ENCODE measurements at places on chromosomes 5 and 9.

DNA sequence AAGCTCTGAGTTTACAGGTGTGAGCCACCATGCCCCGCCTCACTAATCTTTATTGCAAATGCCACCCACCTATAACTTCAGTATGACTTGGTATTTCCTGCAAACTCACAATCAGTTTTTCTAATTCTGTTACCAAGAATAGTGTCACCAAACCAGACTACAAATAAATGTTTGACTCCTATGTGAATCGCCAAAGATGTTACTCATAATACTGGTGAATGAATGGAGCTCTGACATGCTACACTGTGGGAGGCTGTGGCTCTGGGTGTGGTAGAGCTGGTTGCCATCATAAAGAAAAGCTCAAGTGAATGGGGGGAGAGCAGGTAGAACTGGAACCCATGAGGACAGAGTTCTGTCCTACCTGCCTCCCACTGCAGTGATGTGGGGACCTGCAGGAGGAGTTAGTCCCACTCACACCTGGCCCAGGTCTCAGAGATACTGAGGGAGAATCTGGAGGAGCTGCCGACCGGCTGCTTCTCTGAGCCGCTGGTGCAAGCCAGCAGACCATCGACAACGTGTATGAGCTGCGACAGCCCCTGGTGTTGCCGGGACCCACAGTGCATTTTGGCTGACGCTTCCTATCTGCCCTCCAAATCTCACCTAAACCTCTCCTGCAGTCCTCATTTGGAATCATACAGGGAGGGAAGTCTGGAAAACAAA, 95.7 kb downstream of the ENTREP1 start:
- DNase-seq = no peak

DNA sequence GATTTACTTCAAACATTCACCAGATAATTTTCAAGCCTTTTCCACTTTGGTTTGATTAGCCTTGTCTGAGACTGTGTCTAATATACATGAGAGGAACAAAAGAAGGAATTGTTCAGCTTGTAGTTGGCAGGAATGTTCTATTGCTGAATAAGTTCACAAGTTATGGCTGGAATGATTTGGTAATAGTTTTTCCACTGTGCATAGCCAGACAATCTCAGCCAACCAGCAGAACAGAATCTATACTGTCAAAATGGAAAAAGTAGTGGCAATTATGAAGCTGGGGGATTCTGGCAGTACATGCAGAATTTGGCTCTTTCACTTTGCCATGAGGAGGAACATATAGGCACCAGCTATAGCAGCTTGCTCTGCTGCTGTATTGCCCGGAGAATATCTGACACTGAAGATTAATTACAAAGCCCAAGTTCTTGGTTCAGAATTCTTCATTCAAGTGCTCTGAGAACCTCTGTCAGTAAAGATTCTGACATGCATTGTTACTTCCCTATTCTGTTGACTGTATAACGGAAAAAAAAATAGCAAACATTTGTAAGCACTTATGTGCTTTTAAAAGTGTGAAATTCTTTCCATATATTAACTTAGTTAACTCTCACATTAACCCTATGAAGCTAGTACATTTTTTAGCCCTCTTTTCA, 150.6 kb downstream of the PRR16 start:
- peak; percentile 45 for DNase-seq

GRCh38 chr5:147539053-147539452, 29.2 kb upstream of the DPYSL3 start:
- DNase-seq = no peak

GRCh38 chr9:95729046-95729445, 146.4 kb upstream of the ERCC6L2 start:
- DNase-seq = no peak

DNA sequence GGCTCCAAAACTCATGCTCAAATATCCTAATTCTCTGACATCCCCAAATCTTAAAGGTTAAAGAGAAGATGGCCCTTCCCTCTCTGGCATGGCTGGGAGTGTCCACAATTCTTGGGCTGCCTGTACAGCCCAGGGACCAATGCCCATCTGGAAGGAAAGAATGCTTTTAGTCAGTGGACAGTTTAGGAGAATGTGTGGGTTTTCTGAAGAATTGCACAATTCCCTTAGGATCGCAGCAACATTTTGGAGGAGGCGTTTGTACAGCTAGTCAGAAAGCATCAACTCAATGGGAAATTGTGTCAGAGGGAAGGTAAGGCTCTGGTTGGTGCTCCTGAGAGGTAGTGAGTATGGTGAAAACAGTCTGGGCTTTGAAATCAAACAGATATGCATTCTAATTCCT, 15.0 kb downstream of the FAM193B start:
- DNase-seq = peak; percentile 73

DNA sequence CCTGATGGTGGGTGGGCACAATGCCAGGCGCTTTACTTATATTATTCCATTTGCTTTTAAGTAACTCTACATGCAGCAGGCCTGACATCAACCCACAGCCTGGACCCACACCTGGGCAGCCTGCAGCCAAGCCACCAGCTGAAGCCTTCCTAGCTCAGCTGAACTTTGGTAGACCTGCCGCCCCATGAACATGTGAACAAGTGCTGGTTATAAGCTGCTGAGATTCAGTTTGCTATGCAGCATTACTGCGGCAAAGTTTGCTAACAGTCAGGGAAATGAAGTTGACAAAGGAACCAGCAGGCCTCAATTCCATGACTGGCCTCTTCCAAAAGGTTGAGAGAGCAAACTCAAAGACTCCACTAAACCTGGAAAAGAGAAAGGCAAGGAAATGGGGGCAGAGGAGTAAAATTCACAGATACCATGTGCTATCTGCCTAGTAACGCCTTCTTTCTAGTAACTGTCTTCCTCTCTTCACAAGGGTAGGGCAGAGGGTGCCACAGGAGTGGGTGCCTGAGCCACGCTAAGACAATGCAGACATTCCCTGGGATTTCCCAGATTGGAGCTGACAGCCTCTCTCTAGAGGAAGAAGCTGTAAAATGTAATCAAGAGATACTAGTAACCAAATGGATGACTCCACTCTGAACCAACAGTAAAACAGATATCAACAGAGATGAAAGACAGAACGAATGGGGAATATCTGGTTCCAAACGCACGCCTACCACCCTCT, 2.9 kb downstream of the BOD1 start:
- no peak for DNase-seq

GRCh38 chr5:89041976-89042375, 159.0 kb upstream of the MEF2C start:
- no peak for DNase-seq

- peak; percentile 60 for DNase-seq
These were observed 49.4 kb downstream of the PLK2 start for GRCh38 chr5:58410441-58410840.

DNA sequence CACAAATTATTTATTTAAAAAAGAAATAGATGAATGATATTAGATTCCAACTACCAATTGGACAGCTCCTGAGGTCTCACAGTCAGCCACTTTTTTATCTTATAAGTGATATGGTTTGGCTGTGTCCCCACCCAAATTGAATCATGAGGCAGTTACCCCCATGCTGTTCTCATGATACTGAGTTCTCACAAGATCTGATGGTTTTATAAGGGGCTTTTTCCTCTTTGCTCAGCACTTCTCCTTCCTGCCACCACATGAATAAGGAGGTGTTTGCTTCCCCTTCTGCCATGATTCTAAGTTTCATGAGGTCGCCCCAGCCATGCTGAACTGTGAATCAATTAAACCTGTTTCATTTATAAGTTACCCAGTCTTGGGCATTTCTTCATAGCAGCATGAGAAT, 12.9 kb downstream of the NLN start:
- no peak for DNase-seq

- no peak for DNase-seq
These were observed 25.5 kb upstream of the KCNIP1 start for GRCh38 chr5:170478306-170478705.

DNA sequence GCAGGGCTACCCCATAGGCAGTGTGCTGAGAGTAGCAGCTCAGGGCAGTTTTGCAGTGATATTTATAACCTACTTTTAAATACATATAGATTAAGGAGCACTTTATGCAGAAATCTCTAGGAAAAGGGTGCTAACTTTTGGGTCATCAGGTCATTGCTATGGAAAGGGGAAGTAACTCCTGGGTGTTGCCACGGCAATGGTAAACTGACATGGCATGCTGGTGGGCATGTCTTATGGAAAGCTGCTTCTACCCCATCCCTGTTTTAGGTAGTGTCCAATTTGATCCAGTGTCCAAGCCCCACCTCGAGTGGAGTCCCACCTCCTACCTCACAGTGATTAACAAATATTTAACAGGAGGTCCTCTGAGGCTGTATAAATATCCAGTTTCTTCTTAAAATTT, 56.8 kb upstream of the XPA start:
- DNase-seq = no peak

GRCh38 chr9:18788256-18788655, 244.8 kb downstream of the SAXO1 start:
- DNase-seq = no peak

All from AG04449 (cell line).